ENCODE measurements at places on chromosomes 7 and 10.

GRCh38 chr7:18890134-18890533 lies 227.3 kb downstream of the TWIST1 start:
- DNase-seq: no peak

DNA sequence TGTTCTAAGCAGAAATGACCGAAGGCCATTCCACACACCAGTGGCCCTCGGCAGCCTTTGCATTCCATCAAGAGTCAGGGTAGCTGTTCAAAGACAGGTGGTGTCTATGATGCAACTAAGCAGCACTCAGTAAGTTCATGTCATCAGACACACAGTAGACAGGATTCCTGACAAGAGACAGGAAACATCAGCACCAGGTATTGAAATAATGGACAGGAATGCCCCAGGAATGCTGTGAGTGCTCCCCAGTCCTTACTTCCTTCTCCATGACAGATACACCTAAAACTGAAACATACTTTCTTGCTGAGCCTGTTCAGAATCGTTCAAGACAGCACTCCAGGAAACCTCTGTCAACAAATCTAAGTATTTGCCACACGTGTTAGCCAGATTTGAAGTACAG lies 204.4 kb downstream of the TPST1 start:
- no peak for DNase-seq

- DNase-seq: no peak
Measured at GRCh38 chr7:148218603-148219002, 372.0 kb upstream of the C7orf33 start.

DNA sequence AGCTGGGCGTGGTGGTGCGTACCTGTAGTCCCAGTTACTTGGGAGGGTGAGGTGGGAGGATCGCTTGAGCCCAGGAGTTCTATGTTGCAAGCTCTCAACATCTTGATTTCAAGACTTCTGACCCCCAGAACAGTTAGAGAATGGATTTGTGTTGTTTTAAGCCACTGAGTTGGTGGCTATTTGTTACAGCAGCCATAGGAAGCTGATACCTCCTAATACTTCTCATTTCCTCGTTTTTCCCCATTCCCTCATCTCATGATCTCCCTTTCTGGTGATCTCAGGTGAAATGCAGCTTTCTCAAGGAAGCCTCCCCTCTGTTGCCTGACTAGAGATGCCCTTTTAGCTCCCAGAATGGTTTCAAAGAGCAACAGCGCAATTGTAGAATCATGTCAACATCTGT lies 378.8 kb downstream of the TYW1 start:
- DNase-seq: no peak

GRCh38 chr10:96541921-96542320 lies 28.2 kb upstream of the TLL2 start:
- no peak for DNase-seq

DNA sequence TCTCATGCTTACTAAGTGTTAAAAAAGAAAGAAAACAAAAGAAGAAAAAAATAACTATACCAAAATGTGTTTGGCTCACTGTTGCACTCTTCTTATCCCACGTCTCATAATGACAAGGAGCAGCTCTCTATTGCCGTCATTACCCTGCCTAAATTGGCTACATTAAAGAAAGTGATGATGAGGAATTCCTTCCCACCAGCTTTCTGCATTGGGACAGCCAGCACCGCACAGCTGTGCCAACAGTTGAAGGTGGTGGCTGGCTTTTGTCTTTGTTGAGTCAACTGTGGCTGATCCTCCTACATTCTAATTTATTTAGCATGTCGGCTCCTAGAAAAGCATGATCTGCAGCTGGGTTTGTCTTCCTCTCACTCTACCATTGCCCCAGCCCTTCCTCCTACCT lies 751.8 kb downstream of the KCNMA1 start:
- DNase-seq: no peak

- DNase-seq: no peak
Measured at GRCh38 chr7:44607141-44608068, 978 bp downstream of the OGDH start.

DNA sequence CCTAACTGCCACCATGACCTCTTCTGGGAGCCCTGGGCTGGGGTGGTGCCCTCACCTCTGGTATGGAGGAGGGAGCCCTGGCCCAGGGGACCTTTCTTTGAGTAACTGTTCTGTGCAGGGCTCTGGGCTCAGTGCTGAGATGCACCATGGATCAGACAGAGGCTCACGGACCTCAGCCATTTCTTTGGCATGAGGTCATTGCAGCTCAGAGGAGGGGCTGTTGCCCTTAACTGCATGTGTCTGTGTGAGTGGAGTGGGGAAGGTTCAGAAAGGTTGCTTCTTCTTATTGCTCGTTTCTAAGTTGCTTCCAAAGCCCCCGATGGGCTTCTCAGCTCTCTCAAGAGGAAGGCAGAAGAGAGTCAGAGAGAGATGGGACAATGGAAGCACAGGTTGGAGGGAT lies 233.9 kb downstream of the RPS24 start:
- no peak for DNase-seq

- no peak for DNase-seq
Measured at GRCh38 chr7:22061775-22062174, 116.1 kb upstream of the CDCA7L start.

DNA sequence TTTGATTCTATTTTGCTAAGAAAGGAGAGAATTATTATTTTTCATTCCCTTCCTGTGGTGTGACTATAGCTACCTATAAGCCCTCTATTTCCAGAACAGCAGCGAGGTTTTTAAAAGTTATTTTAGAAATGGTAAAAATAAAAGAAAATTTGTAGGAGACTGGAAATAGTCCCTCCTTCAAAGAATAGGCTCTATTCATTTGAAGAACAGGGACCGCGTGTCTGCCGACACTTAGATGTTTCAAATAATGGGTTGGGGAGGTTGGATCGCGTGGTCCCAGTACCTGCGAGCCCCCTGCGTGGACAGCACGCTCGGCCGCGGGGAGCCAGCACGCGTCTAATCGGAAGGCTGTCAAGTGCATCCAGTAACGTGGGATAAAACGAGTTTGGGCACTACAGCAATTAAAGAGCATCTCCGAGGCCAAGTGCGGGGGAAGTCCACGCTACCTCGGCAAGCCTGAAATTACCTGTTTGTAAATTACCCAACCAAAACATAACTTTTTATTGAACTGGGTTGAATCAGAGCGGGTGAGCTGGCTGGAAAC lies 1.0 kb downstream of the CACNA2D1 start:
- DNase-seq: no peak

GRCh38 chr10:23877791-23878320 lies 331.1 kb upstream of the KIAA1217 start:
- DNase-seq: no peak

DNA sequence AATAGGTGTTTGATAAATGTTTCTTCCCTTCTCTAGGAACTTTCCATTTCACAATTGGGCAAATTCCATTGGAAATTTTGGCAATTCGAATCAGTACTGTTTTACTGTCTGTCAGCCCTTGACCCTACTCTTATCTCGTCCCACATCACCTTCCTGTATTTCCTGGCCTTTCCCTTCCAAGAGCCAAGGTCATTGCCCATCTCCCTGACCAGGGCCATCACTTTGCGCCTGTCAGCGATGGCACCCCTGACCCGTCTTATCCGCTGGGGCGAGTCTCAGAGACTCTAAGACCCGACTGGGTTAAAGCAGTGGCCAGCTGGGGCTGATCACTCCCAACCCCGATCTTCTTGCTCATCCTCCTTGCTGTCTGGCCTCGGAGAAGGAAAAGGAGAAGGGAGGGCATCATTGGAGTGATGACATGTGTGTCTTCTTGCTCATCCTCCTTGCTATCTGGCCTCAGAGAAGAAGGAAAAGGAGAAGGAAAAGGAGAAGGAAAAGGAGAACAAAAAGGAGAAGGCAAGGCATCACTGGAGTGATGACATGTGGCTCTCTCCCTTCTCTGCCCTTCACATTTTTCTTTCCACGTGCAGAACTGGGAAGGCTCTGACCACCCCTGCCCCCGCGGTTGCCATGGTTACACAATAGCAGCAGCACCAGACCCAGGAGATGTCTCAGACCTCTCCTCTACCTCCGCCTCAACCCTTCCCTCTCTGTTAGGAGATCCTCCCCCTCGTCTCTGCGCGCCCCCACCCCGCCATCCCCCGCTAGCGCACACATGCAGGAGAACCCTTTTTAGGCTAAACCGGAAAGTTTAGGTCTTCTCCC lies 2.0 kb downstream of the SEMA3D start:
- DNase-seq: no peak

- no peak for DNase-seq
Measured at GRCh38 chr10:125082881-125083575, 77.3 kb downstream of the CTBP2 start.

- DNase-seq: no peak
Measured at GRCh38 chr10:48800007-48800675, 115.5 kb downstream of the WDFY4 start.

DNA sequence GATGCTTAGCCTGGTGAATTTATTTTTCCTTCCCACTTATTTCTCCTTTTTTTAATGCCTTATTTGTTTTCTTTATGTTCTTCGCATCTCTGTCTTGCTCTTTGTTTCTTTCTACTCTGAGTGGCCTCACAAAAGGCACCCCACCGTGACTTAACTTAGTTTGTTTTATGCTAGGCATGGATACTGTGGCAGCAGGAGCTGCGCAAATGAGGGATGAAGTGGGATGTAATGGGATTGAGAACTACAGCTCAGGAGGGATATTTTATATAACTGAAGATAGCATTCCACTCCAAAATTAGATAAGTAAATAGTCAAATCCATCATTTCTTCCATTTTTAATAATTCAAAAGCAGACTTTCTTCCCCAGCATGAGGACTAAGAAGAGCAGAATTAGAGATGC lies 1.7 kb upstream of the CACNA2D1 start:
- DNase-seq: no peak

GRCh38 chr7:73932364-73932763 lies 71.4 kb downstream of the TMEM270 start:
- no peak for DNase-seq

DNA sequence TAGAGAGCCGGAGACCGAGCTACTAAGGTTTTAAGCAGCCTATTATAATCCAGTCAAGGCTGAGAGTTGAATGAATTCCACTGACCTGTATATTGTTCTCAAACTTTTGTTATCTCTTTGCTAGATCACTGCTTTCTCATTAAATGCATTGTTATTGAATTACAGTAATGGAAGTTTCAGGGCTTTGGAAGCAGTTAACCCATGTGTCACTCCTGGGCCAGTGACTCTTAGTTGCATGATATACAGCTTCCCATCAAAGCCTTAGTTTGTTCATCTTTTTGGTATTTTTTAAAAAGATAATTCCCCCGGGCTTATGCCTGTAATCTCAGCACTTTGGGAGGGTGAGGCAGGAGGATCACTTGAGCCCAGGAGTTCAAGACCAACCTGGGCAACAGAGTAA lies 55.4 kb upstream of the KIAA1217 start:
- no peak for DNase-seq

DNA sequence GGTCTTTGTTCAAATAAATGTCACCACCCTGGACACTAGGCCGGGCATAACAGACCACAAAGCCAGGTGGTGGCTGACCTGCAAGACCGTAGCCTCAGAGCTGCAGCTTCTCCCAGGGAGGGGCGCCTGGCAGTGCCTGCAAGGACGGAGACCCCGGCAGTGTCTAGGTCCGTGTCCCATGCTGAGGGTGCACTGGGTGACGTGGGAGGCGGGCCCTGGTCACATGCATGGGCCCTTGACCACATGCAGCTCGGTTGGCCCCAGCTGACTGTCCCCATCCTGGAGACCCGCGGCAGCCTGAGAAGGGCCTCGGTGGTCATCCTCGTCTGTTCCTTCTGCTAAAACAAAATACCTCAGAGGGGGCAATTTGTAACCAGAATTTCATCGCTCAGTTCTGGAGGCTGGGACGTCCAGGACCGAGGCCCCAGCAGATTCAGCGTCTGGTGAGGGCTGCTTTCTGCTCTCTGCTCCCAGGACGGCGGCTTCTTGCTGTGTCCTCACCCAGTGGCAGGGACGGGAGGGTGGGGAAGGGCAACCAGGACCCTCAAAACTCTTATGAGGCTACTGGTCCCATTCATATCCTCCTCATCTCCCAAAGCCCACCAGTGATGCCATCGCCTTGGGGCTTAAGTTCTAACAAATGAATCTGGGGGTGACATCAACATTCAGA lies 36.8 kb downstream of the PWWP2B start:
- DNase-seq: no peak
